Endodermal cell (in vitro differentiated cells): ENCODE measurements at places on chromosomes 11 and 22. TPM values are rescaled to one million over a fixed set of nuclear protein-coding genes. Genes with fewer than 3 reads are reported as not detected.
A peak's percentile ranks its signal among the peaks of the same experiment; 100 is the strongest.

DNA sequence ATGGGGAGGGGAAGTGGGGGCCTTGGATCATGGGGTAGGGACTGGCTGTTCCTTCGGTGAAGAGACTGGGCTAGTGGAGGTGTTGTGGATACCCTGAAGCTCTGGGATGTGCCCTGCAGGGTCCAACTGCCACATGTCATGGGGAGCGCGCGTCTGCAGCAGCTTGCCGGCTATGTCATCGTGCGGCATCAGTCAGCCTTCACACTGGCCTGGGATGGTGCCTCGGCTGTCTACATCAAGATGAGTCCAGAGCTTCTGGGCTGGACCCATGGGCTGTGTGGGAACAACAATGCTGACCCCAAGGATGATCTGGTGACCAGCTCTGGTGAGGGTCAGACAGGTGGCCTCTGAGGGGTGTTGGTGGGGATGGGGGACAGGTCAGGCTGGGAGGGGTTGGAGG lies 9.9 kb downstream of the OTOG start:
- no peak for DNase-seq
- H3K27ac ChIP-seq, result no peak overlapping the region
- H3K4me3 ChIP-seq, result no peak overlapping the region
- H3K4me1 ChIP-seq, result no peaks in the 10 kb centered on the region
- H3K27me3 ChIP-seq, result peaks cover 83% of the 10 kb centered on the region

DNA sequence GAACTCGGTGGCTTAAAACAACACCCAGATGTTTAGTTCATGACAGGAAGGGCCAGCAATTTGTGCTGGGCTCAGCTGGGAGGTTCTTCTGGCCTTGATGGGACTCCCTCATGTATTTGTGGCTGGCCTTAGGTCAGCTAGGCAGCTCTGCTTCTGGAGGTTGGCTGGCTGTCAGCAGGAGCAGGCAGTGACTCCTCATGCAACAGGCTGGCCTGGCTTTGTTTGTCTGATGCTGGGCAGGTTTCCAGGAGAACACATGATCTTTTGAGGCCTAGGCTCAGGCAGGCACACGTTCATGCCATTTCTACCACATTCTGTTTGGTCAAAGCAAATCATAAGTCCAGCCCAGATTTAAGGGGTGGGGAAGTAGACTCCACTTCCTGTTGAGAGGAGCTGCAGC lies 571.2 kb downstream of the TBC1D22A start:
- H3K27ac ChIP-seq, result no peak overlapping the region
- H3K4me3 ChIP-seq, result no peak overlapping the region
- no peaks in the 10 kb centered on the region for H3K4me1 ChIP-seq
- no peaks in the 10 kb centered on the region for H3K36me3 ChIP-seq

GRCh38 chr11:65918211-65919140 lies at the start of gene C11orf68:
C11orf68 (minus strand) TSS chr11:65919062; CDS start chr11:65919031, 31 bp downstream.
- H3K27me3 ChIP-seq, result no peaks in the 10 kb centered on the region
- no peak for DNase-seq
- H3K36me3 ChIP-seq, result peaks cover 15% of the 10 kb centered on the region
- H3K27ac ChIP-seq, result peak within 1 kb of the TSS; percentile 77

DDIAS gene
- total RNA-seq, result 5.0 to 24.1 TPM (median 22.7 TPM) in 3 replicates

VWCE gene
- 6.1 to 7.2 TPM (median 7.2 TPM) in 3 replicates for total RNA-seq

GRCh38 chr11:113937918-113938317 lies 33.3 kb downstream of the HTR3B start:
- no peak for DNase-seq
- H3K27ac ChIP-seq, result no peak overlapping the region
- no peaks in the 10 kb centered on the region for H3K27me3 ChIP-seq

- no peak overlapping the region for H3K4me3 ChIP-seq
- H3K27ac ChIP-seq, result no peak overlapping the region
- no peaks in the 10 kb centered on the region for H3K36me3 ChIP-seq
- H3K4me1 ChIP-seq, result peaks cover 14% of the 10 kb centered on the region
- DNase-seq, result no peak
Observed at GRCh38 chr11:114057147-114057546, 2.4 kb upstream of the ZBTB16 start.

APOL5 gene
- total RNA-seq, result not detected in 3 replicates

- peaks cover 37% of the 10 kb centered on the region for H3K36me3 ChIP-seq
- H3K27ac ChIP-seq, result no peak overlapping the region
- no peak for DNase-seq
- H3K4me1 ChIP-seq, result peaks cover 6% of the 10 kb centered on the region
- no peaks in the 10 kb centered on the region for H3K27me3 ChIP-seq
- H3K4me3 ChIP-seq, result no peak overlapping the region
Observed at GRCh38 chr11:34977089-34977912, 60.9 kb downstream of the PDHX start.

DNA sequence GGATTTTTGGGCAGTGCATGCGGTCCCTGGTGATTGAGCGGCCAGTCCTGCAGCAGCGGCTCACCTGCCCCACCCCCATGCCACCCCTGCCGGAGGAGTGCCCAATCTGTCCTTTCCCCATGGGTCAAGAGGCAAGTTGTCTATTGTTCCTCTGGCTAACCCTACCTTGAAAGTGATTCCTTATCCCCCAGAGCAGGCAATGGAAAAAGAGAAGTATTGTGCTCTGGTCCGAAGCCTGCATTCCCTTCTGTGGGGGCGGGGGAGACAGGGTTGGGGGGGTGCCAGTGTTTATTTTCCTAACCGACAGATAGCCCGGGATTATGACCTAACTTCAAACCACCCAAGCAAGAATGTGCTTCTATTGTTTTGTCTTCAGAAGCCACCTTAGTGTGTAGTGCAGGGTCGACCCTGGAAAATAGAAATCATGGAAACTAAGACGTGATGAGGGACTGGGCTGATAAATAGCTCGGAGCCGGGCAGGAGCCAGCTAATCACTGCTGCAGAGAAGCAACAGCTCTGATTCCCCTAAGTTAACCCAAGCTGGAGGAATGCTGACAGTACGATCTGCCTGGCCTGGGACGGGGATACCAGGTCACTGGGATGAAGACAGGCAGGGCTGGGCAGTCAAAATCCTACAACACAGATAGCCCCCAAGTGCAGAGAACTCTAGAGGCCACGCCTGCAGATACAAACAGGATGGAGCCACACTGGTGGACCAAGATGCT lies 38.7 kb upstream of the ATXN10 start:
- no peak overlapping the region for H3K27ac ChIP-seq
- no peaks in the 10 kb centered on the region for H3K36me3 ChIP-seq
- H3K4me3 ChIP-seq, result no peak overlapping the region
- DNase-seq, result peak; percentile 63

RAG2 gene
- not detected in 3 replicates for total RNA-seq

GATD1 gene
- 55.0 and 57.2 TPM in 2 replicates for total RNA-seq

- no peaks in the 10 kb centered on the region for H3K27me3 ChIP-seq
- H3K4me3 ChIP-seq, result no peak overlapping the region
- H3K36me3 ChIP-seq, result no peaks in the 10 kb centered on the region
- DNase-seq, result no peak
- no peaks in the 10 kb centered on the region for H3K4me1 ChIP-seq
Observed at GRCh38 chr11:36631774-36632173, 33.7 kb upstream of the RAG2 start.

DNA sequence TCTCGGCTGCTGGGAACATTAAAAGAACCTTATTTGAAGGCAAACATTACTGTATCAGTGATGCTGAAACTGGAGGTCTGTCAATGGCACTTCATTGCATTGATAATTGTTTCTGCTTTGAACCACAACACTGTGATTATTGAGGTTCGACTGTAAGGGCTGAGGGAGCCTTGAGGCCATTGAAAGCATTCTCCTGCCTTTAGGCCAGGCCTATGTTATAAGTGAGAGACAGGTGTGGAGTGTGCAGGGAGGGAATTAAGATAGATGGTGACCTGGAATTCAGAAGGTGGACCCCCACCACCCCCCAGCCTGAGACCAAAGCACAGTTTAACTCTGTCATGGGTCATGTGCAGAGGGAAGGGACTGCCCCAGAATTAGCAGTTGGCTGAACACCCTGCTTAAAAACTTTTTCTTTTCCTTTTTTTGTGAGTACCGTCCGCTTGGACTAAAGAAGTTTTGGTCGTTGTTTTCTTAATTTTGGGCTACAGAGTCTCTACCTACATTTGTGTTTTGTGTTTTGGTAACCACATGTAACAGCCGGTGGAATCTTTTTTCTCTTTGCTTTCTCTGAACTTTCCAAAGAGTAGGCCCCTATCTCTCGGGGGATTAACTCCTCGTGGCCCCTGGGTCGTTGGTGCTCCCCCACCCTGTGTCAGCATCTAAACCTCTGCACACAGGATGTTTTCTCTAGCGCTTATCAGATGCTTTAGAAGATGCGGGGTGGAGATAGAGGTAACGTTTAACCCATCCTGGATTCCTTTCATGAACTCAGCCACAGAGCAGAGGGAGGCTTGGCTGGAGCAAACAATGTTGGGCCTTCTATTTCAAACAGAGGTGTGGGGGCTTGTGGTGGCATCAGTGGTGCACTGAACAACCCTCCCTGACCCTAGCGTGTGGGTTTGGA lies 43.7 kb downstream of the ZBTB16 start:
- no peak overlapping the region for H3K27ac ChIP-seq
- no peak overlapping the region for H3K4me3 ChIP-seq
- no peak for DNase-seq
- no peaks in the 10 kb centered on the region for H3K36me3 ChIP-seq

DNA sequence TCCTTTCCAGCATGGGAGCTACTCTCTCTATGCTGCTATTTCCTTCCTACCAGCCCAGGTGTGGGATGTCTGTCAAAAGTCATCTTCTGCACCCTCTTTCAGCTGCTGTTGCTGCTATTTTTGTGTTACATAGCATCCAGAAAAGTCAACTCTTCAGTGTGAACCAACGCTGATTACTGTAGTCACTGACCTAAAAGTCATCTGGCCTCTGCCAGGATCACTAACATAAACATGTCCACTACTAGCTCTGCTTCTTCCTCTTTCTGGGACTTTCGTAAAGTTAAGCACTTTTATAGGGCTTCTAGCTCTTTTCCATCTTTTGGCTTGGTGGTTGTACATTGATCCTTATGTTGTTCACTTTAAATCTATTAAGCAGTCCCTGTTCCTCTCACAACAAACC lies 90.2 kb upstream of the CARD18 start:
- H3K27ac ChIP-seq, result no peak overlapping the region
- H3K36me3 ChIP-seq, result no peaks in the 10 kb centered on the region
- H3K4me3 ChIP-seq, result no peak overlapping the region
- H3K27me3 ChIP-seq, result no peaks in the 10 kb centered on the region

DNA sequence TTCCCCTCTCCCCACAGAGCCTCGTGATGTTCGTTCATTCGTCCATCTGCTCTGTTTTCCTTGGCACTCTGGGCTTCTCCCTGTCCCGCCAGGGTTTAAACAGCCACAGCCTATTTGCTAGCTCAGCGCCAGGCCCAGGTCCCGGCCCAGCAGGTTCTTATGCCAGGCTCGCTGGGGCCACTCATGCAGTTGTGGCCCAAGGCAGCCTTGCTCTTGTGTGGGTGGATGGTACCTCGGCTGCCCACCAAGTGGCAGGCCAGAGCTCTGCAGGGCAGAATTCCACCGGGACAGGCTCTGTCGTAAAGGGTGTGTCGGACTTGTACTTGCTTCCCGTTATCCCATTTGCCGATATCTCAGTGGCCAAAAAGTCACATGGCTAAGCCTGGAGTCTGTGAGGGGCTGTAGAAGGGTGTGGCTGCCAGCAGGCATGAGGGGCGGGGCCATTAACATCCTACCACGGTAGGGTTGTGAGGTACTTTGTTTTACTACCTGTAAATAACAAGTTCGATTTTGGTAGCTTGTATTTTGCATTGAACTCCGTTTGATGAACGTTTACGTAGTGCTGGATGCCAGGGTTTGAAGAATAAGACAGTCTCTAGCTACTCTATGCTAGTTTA lies 7.9 kb downstream of the FAM118A start:
- H3K36me3 ChIP-seq, result peaks cover 41% of the 10 kb centered on the region
- peaks cover 21% of the 10 kb centered on the region for H3K4me1 ChIP-seq
- no peak overlapping the region for H3K4me3 ChIP-seq

PIK3C2A gene
- total RNA-seq, result 108 to 176 TPM (median 119 TPM) in 3 replicates

GRCh38 chr11:36292311-36292722 lies 3.1 kb upstream of the COMMD9 start:
- peaks cover 35% of the 10 kb centered on the region for H3K27me3 ChIP-seq
- no peaks in the 10 kb centered on the region for H3K36me3 ChIP-seq
- no peak overlapping the region for H3K27ac ChIP-seq
- H3K4me3 ChIP-seq, result no peak overlapping the region
- DNase-seq, result peak; percentile 57

GRCh38 chr11:6541356-6541755 lies 44.3 kb downstream of the DNHD1 start:
- H3K27ac ChIP-seq, result no peak overlapping the region
- H3K4me1 ChIP-seq, result no peaks in the 10 kb centered on the region
- H3K36me3 ChIP-seq, result no peaks in the 10 kb centered on the region
- no peak for DNase-seq
- no peaks in the 10 kb centered on the region for H3K27me3 ChIP-seq
- H3K4me3 ChIP-seq, result no peak overlapping the region

- no peaks in the 10 kb centered on the region for H3K36me3 ChIP-seq
- no peak for DNase-seq
- H3K27ac ChIP-seq, result no peak overlapping the region
- no peaks in the 10 kb centered on the region for H3K27me3 ChIP-seq
Observed at GRCh38 chr11:34264303-34265110, 93.3 kb downstream of the ABTB2 start.

DEPDC7 gene
- 7.2 and 7.7 TPM in 2 replicates for total RNA-seq

GRCh38 chr11:111204211-111204610 lies 41.3 kb upstream of the POU2AF2 start:
- H3K27ac ChIP-seq, result no peak overlapping the region
- no peaks in the 10 kb centered on the region for H3K4me1 ChIP-seq
- H3K27me3 ChIP-seq, result no peaks in the 10 kb centered on the region
- no peak for DNase-seq
- H3K36me3 ChIP-seq, result no peaks in the 10 kb centered on the region

- no peaks in the 10 kb centered on the region for H3K4me1 ChIP-seq
- no peaks in the 10 kb centered on the region for H3K27me3 ChIP-seq
- DNase-seq, result peak; percentile 5
- no peak overlapping the region for H3K27ac ChIP-seq
Observed at GRCh38 chr22:49574881-49575702, 252.6 kb downstream of the BRD1 start.

DNA sequence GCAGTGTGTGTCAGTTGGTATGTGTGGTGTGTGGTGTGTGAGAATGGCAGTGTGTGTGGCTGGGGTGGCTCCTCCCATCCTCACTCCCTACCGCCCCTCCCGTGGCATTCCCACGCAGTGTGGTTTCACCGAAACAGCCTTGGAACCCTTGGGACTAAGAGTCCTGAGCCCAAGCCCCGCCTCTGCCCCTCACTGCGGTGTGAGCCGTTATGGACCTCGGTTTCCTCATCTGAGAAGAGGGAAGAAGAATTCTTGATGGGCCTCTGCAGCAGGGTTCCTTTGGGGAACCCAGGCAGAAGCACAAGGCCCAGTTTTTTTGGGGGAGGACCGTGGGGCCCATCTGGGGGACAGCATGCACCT lies 7.2 kb downstream of the UPK3A start:
- no peak overlapping the region for H3K27ac ChIP-seq
- H3K36me3 ChIP-seq, result no peaks in the 10 kb centered on the region
- DNase-seq, result no peak
- H3K4me3 ChIP-seq, result no peak overlapping the region
- no peaks in the 10 kb centered on the region for H3K27me3 ChIP-seq
